Calu3 (cell line): ENCODE measurements at places on chromosomes 1 and 21.

DNA sequence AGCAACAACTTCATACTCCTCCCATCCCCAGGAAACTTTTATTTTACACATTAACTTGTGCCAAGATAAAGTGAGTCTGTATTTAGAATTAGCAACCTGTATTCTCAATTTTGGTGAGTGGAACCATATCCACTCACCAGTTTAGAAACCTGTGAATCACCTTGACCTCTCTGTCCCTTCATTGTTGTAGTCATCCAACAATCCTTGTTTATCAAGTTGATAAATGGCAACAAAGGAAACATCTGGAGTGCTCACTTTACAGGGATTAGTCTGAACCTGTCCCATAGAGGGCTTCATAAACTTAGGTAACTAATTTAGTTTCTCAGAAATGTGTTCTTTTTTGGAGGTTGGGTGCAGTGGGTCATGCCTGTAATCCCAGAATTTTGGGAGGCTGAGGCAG lies 3.9 kb upstream of the CLSPN start:
- H3K27ac ChIP-seq = no peak overlapping the region
- no peaks in the 10 kb centered on the region for H3K4me1 ChIP-seq
- H3K36me3 ChIP-seq = peaks cover 15% of the 10 kb centered on the region
- H3K27me3 ChIP-seq = no peaks in the 10 kb centered on the region
- DNase-seq = no peak

DNA sequence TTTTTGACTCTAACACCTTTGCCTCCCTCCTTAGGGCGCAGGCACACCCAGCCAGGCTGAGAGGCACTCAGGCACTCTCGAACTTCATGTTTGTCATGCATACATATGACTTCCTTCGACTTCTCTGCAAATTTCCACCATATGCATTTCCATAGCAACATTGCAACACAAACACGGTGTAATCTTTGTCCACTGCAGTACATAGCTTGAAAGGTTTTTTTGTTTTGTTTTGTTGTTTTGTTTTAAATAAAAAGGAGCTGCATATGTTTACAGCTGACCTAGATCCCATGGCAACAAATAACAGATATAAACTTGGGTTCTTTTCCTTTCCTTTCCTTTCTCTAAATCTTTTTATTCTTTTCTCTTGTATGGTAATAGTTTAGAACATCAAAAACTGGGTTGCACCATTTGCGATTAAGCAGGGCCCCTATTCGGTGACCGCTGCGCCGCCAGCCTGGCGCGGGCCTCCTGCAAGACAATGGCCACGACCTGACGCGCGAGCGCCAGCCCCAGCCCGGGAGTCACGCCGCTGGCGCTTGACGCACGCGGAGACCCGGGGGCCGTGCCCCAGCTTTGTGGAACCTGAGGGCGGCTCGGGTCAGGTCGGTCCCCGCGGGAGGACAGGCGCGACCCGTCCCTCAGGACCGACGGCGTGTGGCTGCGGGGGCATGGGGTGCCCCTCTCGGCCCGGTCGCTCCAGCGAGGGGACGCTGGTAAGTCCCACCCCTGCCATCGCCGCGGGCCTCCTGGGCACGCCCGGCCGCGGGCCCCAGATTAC lies 35.2 kb downstream of the CCN1 start:
- H3K27ac ChIP-seq = no peak overlapping the region
- H3K4me1 ChIP-seq = peaks cover 44% of the 10 kb centered on the region
- H3K27me3 ChIP-seq = no peaks in the 10 kb centered on the region
- H3K36me3 ChIP-seq = peaks cover 20% of the 10 kb centered on the region
- no peak overlapping the region for H3K4me3 ChIP-seq

DNA sequence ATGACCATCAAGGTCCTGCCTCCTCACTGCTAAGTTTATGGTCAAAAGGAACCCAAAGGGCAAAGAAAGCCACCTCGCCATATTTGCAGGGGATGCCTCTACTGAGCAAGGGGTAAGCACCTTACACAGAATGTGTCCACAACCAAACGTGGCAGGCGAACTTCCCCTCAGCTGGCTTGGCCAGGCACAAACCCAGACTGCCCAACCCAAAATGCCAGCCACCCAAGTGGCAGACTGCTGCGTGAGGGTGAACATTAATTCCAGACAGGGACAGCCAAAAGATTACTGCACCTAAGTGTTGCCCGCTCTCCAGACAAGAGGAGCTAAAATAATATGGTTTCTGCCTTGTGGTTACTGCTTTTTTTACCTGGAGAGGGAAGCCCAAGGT lies 16.0 kb downstream of the ZNF697 start:
- H3K4me1 ChIP-seq = peaks cover 13% of the 10 kb centered on the region
- H3K4me3 ChIP-seq = peak overlapping the region; percentile 54
- DNase-seq = no peak
- H3K36me3 ChIP-seq = no peaks in the 10 kb centered on the region

- peaks cover 32% of the 10 kb centered on the region for H3K27me3 ChIP-seq
- H3K4me1 ChIP-seq = no peaks in the 10 kb centered on the region
- H3K27ac ChIP-seq = no peak overlapping the region
- H3K4me3 ChIP-seq = no peak overlapping the region
- no peak for DNase-seq
These were observed 17.4 kb upstream of the CD1D start for GRCh38 chr1:158163000-158163947.

- H3K27me3 ChIP-seq = no peaks in the 10 kb centered on the region
- H3K4me1 ChIP-seq = no peaks in the 10 kb centered on the region
- no peaks in the 10 kb centered on the region for H3K36me3 ChIP-seq
- no peak overlapping the region for H3K4me3 ChIP-seq
- no peak for DNase-seq
These were observed 128.1 kb downstream of the SIPA1L2 start for GRCh38 chr1:232501854-232502253.

DNA sequence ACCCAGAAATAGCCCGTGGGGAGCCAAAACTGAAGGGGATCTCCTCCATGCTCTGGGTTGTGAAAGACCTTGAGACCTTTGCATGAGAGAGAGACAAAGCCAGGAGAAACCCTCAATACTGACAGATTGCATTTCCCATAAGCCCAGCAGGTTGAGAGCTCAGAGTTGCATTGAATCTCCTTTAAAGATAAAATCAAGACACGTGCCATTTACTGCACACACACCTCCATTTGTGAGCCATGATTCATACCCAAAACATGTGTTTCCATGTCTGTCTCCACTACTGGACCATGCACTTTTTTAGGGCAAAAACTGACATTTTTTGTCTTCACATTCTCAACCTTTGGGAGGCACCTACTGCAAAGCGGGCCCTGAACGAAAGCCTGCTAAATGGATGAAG lies 144.0 kb upstream of the NRIP1 start:
- H3K27me3 ChIP-seq = no peaks in the 10 kb centered on the region
- H3K36me3 ChIP-seq = no peaks in the 10 kb centered on the region
- no peak overlapping the region for H3K27ac ChIP-seq

DNA sequence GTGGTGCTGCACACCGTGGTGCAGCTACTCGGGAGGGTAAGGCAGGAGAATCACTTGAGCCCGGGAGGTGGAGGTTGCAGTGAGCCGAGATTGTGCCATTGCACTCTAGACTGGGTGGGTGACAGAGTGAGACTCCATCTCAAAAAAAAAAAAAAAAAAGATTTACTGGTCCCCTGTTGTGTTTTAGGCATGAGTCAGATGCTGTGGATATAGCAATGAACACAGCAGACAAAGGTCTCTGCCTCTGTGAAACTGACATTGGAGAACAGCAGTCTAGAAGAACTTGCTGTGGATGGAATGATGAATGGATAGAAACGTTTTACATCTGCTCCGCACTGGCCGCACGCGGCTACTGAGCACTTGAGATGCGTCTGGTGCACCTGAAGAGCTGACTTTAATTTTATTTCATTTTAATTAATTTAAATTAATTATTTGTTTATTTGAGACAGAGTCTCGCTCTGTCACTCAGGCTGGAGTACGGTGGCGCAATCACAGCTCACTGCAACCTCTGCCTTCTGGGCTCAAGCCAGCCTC lies 24.5 kb upstream of the EPHA2 start:
- peaks cover 20% of the 10 kb centered on the region for H3K36me3 ChIP-seq
- peaks cover 52% of the 10 kb centered on the region for H3K4me1 ChIP-seq
- no peak overlapping the region for H3K4me3 ChIP-seq
- H3K27me3 ChIP-seq = no peaks in the 10 kb centered on the region
- peak overlapping the region; percentile 30 for H3K27ac ChIP-seq

GRCh38 chr1:978835-979743 lies 2.8 kb downstream of the PERM1 start:
- H3K4me1 ChIP-seq = peaks cover 18% of the 10 kb centered on the region
- no peak overlapping the region for H3K4me3 ChIP-seq
- DNase-seq = no peak
- no peak overlapping the region for H3K27ac ChIP-seq

DNA sequence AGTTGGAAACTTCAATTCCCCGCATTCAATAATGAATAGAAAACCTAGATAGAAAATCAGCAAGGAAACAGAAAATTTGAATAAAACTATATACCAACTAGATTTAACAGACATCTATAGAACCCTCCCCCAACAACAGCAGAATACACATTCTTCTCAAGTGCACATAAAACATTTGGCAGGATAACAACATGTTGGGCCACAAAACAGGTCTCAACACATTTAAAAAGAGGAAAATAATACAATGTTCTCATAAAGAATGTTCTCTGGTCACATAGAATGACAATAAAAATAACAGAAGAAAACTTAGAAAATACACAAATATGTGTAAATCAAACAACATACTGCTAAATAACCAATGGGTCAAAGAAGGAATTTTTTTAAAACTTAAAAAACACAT lies 24.9 kb downstream of the ITGB3BP start:
- no peaks in the 10 kb centered on the region for H3K4me1 ChIP-seq
- H3K4me3 ChIP-seq = no peak overlapping the region
- no peak overlapping the region for H3K27ac ChIP-seq
- H3K27me3 ChIP-seq = no peaks in the 10 kb centered on the region

GRCh38 chr1:236677641-236678235 lies 8.6 kb upstream of the ACTN2 start:
- H3K36me3 ChIP-seq = no peaks in the 10 kb centered on the region
- H3K27ac ChIP-seq = no peak overlapping the region
- peaks cover 17% of the 10 kb centered on the region for H3K27me3 ChIP-seq
- no peak overlapping the region for H3K4me3 ChIP-seq

DNA sequence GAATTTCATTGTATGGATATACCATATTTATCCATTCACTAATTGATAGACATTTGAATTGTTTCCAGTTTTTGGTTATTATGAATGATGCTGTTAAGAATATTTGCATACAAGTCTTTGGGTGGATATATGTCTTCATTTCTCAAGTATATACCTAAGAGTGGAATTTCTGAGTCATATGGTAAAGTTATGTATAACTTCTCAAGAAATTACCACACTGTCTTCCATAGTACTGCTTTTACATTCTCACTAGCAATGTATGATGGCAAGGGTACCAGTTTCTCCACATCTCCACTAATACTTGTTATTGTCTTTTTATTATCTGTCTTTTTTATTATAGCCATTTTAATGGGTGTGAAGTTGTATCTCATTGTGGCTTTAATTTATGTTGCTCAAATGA lies 74.6 kb upstream of the TENT5C start:
- H3K27ac ChIP-seq = no peak overlapping the region
- H3K4me3 ChIP-seq = no peak overlapping the region
- H3K27me3 ChIP-seq = no peaks in the 10 kb centered on the region
- H3K4me1 ChIP-seq = no peaks in the 10 kb centered on the region
- H3K36me3 ChIP-seq = no peaks in the 10 kb centered on the region
- no peak for DNase-seq

GRCh38 chr21:15839026-15839425 lies 109.2 kb downstream of the USP25 start:
- no peak overlapping the region for H3K27ac ChIP-seq
- DNase-seq = no peak
- H3K27me3 ChIP-seq = no peaks in the 10 kb centered on the region
- H3K36me3 ChIP-seq = no peaks in the 10 kb centered on the region
- no peak overlapping the region for H3K4me3 ChIP-seq

- H3K36me3 ChIP-seq = no peaks in the 10 kb centered on the region
- H3K27me3 ChIP-seq = no peaks in the 10 kb centered on the region
These were observed 110.4 kb downstream of the SYT2 start for GRCh38 chr1:202599669-202600431.

DNA sequence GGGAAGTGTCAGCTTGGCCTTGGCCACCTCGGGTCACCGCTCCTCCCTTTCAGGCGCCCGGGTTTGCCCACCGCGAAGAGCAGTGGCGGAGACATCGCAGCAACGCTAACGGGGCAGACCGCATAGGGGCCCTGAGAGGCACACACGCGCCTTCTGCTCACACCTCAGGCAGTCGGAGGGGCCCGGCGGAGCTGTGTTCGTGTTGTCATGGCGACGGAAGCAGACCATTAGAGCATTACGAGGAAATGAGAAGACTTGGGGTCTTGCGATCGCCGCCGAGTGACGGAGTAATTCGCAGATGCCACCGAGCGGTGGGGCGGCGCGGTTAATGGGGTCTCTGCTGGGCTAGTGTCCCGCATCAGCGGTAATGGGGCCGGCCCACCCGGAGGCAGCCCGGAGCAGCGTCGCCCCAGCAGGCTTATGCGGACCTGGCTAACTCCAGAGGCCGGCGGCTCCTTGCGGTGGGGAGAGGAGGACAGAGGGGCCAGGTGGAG lies 144.1 kb downstream of the TNR start:
- H3K27ac ChIP-seq = no peak overlapping the region
- no peaks in the 10 kb centered on the region for H3K4me1 ChIP-seq
- H3K4me3 ChIP-seq = no peak overlapping the region
- H3K27me3 ChIP-seq = peaks cover 20% of the 10 kb centered on the region
- H3K36me3 ChIP-seq = no peaks in the 10 kb centered on the region
- no peak for DNase-seq

GRCh38 chr1:117146575-117147340 lies 25.2 kb upstream of the TRIM45 start:
- peaks cover 7% of the 10 kb centered on the region for H3K36me3 ChIP-seq
- peak overlapping the region; percentile 59 for H3K4me3 ChIP-seq
- peak overlapping the region; percentile 95 for H3K27ac ChIP-seq

DNA sequence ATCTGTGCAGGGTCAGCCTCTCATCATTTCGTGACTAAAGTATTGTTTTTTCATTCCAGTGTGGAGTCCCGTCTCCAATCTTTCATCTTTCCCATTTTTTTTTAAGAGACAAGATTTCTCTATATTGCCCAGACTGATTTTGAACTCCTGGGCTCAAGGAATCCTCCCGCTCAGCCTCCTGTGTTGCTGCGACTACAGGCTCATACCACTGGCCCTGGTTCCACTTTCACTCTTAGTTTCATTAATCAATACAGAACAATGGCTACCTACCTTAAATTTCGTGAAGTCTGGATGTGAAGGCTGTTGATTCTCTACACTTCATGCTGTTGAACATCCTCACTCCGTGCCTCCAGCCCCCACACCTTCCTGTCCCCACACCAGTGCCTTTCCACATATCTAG lies 97.7 kb upstream of the GREM2 start:
- H3K4me1 ChIP-seq = no peaks in the 10 kb centered on the region
- H3K27me3 ChIP-seq = peaks cover 59% of the 10 kb centered on the region
- H3K36me3 ChIP-seq = no peaks in the 10 kb centered on the region
- H3K4me3 ChIP-seq = no peak overlapping the region

- peaks cover 21% of the 10 kb centered on the region for H3K4me1 ChIP-seq
- H3K27me3 ChIP-seq = no peaks in the 10 kb centered on the region
- H3K36me3 ChIP-seq = no peaks in the 10 kb centered on the region
- no peak overlapping the region for H3K27ac ChIP-seq
- H3K4me3 ChIP-seq = no peak overlapping the region
These were observed 13.8 kb upstream of the SPRR5 start for GRCh38 chr1:152933196-152933595.

- no peaks in the 10 kb centered on the region for H3K4me1 ChIP-seq
- H3K27me3 ChIP-seq = no peaks in the 10 kb centered on the region
- no peak overlapping the region for H3K27ac ChIP-seq
- DNase-seq = no peak
- no peaks in the 10 kb centered on the region for H3K36me3 ChIP-seq
These were observed 108.1 kb upstream of the IVNS1ABP start for GRCh38 chr1:185425163-185425562.
